ENCODE measurements at places on chromosomes 7 and 10.

DNA sequence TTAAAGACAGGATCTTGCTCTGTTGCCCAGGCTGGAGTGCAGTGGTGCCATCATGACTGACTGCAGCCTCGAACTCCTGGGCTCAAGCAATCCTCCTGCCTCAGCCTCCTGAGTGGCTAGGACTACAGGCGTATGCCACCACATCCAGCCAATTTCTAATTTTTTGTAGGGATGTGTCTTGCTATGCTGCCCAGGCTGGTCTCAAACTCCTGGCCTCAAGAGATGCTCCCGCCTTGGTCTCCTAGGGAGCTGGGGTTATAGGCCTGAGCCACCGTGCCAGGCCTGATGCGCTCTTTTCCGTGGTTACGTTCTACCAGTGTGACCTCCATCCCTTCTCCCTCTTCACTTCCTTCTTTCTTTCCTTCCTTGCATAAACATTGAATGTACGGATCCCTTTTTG lies 34.2 kb upstream of the IL15RA start:
- no peak for DNase-seq

GRCh38 chr10:119197921-119198320 lies 9.4 kb upstream of the GRK5 start:
- DNase-seq, result peak; percentile 85

DNA sequence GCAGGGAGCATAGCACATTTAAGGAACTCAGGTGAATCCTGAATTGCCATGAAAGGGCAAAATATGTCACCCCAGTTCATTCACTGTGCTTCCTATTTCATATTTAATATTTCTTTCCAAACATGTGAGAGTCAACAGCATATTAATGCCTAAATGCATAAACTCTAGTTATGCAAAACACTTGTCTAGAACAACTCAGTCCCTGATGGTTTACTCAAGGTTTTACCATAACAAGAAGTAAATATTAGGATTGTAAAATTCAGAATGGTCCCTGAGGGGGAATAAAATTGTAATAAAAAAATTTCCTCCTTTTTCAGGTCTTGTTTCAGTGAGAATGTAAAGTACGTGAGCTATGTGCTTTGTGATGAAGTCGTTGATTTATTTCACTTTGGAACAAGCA lies 51.7 kb upstream of the SEPHS1 start:
- no peak for DNase-seq

DNA sequence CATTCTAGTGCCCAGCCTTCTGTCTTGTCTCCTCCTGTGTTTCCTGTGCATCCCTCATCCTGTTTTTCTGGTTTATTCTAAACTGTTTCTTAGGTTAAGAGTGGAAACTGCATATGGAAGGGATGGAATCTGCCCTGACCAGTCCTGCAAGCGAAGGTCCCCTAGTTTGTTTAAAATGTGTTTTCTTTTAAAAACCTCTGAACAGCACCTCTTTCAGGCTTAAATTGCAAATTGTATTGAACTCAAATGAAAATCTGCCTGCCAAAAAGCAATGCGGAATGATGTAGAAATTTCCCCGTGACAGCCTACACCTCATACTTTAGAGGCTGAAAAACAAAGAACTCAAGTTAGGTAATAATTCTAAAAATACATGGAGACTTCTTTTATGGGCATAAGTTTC lies 222.8 kb upstream of the IMMP2L start:
- DNase-seq, result no peak

GRCh38 chr7:34057956-34058355 lies 152.6 kb downstream of the BMPER start:
- DNase-seq, result no peak

DNA sequence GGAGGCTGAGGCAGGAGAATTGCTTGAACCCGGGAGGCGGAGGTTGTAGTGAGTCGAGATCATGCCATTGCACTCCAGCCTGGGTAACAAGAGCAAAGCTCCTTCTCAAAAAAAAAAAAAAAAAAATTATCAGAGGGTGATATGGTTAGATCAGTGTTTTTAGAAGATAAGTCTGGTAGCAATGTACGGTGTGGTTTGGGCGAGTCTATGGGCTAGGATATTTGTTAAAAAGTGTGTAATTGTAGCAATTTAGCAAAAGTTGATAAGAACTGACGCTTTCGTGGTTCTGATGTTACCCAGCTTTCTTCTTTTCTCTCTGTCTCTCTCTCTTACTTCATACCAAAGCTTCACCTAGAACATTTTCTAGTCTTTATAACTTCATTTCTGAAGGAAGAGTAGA lies 6.9 kb upstream of the CYP51A1 start:
- no peak for DNase-seq

DNA sequence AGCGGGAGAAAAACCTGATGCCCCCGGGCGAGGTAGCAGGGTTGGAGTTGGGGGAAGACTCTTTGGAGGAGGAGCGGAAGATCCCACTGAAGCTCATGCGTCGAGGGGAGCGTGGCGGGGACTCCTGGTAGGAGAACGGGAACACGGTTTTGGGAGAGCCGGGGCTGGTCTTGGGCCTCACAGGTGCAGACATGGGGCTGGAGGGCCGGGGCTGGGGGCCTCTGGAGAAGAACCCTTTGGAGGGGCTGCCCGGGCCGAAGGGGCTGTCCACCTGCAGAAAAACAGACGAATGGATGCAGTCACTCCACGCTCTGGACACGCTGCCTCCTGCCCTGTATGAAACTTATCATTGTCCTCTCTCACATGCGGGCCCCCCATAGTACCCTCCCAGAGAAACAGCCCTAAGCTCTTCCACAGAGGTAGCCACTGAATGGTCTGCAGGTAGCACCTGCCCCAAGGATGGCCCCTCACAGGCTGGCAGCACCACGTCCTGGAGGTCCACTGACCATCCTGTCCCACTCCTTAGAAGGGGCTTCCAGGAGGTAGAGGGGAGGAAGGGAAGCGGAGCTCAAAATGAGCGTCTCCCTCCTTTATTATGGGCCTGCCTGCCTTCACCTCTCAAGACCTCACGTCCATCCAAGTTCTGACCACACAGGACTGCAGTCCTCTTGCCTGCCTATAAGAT lies 95.6 kb downstream of the PRKAG2 start:
- no peak for DNase-seq

DNA sequence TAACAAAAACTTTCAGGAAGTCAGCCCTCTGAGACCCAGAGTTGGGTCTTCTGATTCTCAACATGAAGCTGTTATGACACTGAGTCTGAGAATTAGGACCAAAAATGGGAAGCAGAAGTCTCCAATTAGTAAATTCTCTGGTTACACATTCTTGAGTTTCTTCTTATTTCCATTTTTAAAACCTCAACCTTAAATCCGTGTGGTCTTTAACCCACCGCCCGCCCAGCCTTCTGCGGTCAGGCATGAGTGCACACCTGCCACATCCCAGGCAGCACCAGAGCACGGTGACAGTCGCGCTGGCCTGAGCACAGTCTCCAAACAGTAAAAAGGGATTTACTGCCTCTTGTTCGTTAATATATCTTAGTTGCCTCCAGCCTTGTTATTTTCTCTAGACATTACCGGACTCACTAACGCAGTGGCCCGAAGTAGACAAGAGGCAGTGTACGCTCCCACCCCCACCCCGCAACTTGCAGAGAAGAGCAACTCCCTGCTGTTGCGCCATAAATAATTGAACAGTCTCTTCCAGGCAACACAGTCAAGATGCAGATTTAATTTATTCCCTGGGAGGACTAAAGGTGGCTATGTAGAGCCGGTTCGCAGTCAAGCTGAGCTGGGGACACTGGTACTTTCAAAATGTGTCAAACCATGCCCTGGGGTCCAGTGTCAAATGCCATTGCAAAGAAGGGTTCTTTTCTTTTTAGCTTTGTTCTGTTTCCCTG lies 147.0 kb upstream of the CELF2 start:
- DNase-seq, result no peak

DNA sequence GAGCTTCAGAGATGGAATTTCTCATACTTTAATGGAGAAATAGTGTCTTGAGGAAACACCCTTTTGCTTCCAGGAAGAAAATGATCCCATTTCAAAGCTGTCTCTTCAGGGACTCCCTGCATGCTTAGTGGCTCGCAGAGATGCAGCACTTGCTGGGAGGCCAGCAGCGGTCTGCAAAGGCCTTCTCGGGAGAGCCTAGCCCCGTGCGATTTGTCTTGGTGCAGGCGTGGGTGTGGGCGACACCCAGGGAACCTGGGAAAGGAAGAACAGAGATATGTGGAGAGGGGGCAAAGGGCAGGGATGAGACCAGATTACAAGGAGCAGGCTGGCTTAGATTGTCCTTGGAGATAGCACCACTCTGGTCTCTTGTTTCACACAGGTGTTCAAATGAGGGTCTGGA lies 352.3 kb upstream of the PODXL start:
- no peak for DNase-seq

GRCh38 chr10:124185084-124185483 lies 91.7 kb upstream of the CHST15 start:
- DNase-seq, result no peak

DNA sequence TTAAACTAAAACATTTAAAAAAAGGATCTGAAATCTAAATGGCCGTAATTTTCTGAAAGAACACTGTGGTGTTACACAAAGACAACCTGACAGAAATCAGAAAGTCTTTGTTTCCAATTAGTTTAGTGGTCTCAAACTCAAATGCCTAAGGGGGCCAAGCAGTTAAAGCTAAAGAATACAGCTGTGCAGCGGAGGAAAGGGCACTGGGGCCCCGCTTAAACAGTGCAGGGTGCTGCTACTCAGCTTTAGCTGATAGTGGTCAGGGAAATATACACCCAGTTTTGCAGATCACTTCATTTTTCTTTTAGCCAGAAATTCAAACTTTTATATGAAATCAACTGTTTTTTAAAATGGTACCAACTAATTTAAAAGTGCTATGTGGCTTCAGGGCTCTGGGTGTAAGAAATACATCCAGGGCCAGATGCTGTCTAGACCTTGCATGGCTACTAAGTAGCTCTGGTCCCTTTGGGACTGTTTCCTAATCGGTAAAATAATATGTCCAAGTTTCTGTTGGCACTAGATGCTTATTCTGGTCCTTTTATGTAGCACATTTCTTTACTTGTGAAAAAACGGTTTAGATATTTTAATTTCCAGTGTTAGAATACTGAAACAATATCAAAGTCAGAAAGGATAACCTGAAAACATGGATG lies 161.8 kb upstream of the LAMB4 start:
- no peak for DNase-seq

DNA sequence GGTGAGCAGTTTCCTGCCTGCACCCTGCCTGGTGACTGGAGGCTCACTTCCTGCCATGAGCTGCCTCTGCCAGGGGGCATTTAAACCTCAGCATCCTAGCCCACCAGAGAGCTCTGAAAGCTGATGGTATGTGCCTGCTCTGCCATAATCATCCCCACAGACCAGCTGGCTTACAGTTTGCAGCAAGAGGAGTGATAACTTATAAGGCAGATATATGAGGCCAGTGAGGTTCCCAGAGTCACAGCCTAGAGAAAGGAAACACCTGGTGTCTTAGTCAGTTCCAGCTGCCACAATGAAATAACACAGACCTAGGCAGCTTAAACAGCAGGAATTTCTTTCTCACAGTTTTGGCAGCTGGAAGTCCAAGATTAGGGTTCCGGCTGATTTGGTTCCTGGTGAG lies 232.0 kb downstream of the PAXIP1 start:
- no peak for DNase-seq

DNA sequence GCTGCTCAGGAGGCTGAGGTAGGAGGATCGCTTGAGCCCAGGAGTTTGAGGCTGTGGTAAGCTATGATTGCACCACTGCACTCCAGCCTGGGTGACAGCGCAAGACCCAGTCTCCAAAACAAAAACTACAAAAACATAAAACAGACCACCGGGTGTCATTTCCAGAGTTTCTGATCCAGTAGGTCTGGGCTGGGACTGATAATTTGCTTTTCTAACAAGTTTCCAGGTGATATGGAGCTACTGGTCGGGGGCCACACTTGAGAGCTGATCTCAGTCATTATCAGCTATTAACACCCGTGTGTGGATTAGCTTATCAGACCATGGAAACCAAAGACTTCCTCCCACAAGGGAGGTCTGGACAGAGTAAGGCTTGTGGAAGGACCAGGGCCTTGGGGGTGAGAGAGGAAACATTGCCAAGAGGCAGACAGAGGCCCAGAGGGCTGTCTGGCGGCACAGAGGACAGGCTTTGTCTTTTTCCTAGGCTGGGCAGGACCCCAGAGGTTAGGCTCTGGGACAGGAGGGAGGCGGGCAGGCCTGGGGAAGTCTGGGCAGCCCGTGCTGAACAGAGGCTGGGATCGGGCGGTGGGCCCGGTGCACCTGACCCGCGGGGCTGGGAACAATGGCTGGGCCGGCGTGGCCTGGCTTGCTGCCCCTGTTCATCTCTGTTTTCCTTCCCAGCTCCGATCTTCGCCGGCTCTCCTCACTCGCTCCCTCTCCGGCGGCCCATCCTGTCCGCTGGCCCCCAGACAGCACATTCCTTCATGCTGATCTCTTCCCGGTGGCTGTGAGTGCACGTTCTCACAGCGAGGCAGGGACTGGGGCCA lies 25.2 kb downstream of the TMEM270 start:
- DNase-seq, result peak; percentile 71

- no peak for DNase-seq
These were observed 86.5 kb downstream of the HIPK2 start for GRCh38 chr7:139691253-139691781.

DNA sequence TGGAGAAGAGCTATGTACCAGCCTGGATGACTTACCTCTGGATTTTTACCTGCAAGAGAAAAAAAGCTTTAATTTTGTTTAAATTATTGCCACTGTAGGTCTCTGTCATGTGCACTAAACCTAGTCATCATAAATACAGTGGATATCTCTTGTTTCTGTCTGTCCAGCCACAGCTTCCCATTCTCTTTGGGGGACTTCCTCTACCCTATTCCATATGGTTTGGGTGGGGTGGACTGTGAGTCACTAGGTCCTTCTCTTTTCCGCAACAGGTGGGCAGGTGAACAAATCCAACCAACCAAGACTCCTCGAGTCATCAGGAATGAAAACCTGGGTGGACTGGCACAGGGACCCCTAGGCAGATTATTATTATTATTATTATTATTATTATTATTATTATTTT lies 87.3 kb upstream of the CYTH3 start:
- no peak for DNase-seq

GRCh38 chr7:39749177-39749576 lies 125.8 kb downstream of the RALA start:
- DNase-seq, result peak; percentile 74

GRCh38 chr10:81367132-81367531 lies 507.9 kb upstream of the NRG3 start:
- no peak for DNase-seq

GRCh38 chr10:129410688-129411392 lies 56.2 kb upstream of the MGMT start:
- no peak for DNase-seq

Measured in astrocyte (in vitro differentiated cells and primary cell).